ENCODE measurements at places on chromosomes 11 and 22. TPM values are rescaled to one million over a fixed set of nuclear protein-coding genes. Genes with fewer than 3 reads are reported as not detected.

MMP10 gene
- total RNA-seq = 0.87 TPM

TREH gene
- not detected for total RNA-seq

OR8D4 gene
- total RNA-seq = not detected

OR5A1 gene
- not detected for total RNA-seq

APOA4 gene
- total RNA-seq = not detected

OR8G5 gene
- not detected for total RNA-seq

KRTAP5-9 gene
- not detected for total RNA-seq

OR4A16 gene
- not detected for total RNA-seq
